LHCN-M2 (cell line): ENCODE measurements at places on chromosomes 5 and 9. TPM values are rescaled to one million over a fixed set of nuclear protein-coding genes. Genes with fewer than 3 reads are reported as not detected.
A peak's percentile ranks its signal among the peaks of the same experiment; 100 is the strongest.

- no peak for DNase-seq
Observed at GRCh38 chr9:132171702-132172101, 9.8 kb downstream of the NTNG2 start.

DNA sequence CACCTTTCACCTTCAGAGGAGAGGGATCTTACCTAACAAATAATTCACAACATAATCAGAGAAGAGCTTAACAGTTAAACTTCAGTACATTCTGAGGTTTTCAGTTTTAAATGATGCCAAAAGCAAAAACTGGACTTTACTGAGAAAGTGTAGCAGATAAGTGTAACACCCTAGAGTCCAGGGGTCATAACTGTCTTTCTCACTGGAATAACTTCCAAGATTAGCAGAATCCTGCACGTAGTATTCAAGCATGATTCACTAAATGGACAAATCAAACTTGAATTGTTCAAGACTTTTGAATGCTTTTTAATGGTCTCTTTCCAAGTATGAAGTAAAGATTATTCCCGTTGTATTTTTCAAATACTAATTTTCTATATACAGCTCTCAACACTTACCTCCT lies 180.1 kb upstream of the NREP start:
- DNase-seq = no peak

GFI1B gene
- 0.06 TPM in 1 of 2 replicates, not detected in the other for total RNA-seq

GRCh38 chr9:22100626-22101025 lies 91.5 kb upstream of the CDKN2B start:
- DNase-seq = no peak

DNA sequence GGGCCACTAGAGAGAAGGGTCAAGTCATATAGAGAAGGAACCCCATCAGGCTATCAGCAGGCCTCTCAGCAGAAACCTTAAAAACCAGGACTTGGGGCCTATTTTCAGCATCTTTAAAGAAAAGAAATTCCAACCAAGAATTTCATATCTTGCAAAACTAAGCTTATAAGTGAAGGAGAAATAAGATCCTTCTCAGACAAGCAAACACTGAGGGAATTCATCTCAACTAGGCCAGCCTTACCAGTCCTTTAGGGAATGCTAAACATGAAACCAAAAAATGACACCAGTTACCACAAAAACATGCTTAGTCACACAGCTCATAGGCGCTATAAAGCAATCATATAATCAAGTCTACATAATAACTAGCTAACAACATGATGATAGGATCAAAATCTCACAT lies 407.1 kb downstream of the LRRC70 start:
- DNase-seq = no peak

ZFP37 gene
- 3.3 and 4.9 TPM in 2 replicates for total RNA-seq

HAVCR2 gene
- 0.06 and 0.17 TPM in 2 replicates for total RNA-seq

- DNase-seq = no peak
Observed at GRCh38 chr5:14922456-14922855, 50.9 kb upstream of the ANKH start.

MYOZ3 gene
- under 0.01 and 0.06 TPM in 2 replicates for total RNA-seq

CXCL14 gene
- not detected in 2 replicates for total RNA-seq

- DNase-seq = no peak
Observed at GRCh38 chr9:129929496-129930125, 94.4 kb downstream of the USP20 start.

- no peak for DNase-seq
Observed at GRCh38 chr5:8289779-8290178, 420.8 kb downstream of the MTRR start.

- DNase-seq = peak; percentile 17
Observed at GRCh38 chr5:180704362-180704761, 35.5 kb downstream of the OR2Y1 start.

DNA sequence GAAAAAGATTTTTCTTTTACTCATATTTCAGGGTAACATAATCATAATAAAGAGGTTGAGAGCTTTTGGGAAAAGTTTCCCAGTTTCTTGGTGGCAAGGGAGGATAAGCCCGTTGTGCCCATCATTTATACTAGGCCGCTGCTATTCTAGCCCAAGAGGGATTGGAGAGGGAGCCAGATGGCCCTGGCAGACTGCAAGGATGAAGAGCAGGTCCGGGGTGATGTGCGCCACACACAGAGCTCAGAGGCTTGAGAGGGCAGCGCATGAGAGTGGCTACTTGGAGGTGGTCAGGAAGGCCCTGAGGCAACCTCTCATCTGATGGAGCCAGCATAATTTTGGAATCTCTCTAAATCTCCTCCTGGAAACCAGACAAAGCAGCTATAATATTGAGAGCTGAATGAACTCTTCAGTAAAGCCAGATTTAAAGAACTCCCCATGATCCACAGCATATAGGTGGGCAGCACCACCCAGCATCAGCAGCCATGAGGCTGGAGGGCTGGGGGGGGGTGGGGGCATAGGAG lies 110.1 kb downstream of the MED27 start:
- no peak for DNase-seq

DNA sequence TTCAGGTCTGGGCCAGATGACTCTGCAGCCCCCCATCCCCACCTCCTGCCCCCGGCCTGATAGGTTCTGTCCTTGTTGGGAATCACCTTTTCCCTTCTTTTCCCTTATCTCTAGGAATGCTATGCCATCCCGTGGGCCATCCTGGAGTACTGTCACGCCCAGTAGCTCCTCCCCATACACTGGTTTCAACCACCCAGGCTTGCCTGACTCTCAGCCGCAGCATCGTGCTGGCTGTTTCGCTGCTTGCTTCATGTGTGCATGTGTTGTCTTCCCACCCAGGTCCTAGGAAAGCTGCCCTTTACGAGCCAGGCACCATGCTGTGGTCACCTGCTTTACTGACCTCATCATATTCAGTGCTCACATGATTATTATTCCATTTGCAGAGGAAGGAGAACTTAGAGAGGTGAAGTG lies 71.8 kb downstream of the ANGPTL2 start:
- peak; percentile 14 for DNase-seq

DNA sequence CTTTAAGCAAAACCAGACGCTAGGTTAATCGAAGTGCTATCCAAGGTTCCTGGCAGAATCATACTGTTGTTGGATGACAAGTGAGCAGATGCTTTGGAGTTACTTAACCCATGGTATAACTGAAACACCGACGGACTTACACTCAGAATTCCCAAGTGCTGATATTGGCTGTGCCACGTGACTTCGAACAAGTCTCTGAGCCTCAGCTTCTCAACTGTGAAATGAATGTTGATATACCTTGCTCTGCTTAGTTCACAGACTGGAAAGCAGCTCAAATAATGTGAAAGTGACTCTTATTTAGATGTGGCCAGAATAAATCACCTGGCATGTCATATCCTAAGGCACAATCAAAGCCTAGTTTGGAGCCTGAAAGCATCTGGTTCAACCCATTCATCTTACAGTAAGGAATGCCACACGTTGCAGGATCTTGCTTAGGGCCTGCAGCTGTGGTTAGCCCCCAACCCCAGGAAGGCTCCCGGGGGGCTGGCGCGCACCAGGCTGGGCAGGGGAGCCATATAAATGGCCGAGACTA lies 759 bp downstream of the GEMIN5 start:
- peak; percentile 18 for DNase-seq

- no peak for DNase-seq
Observed at GRCh38 chr5:172065431-172066065, 59.1 kb upstream of the FBXW11 start.

BASP1 gene
- 155 and 164 TPM in 2 replicates for total RNA-seq

DNA sequence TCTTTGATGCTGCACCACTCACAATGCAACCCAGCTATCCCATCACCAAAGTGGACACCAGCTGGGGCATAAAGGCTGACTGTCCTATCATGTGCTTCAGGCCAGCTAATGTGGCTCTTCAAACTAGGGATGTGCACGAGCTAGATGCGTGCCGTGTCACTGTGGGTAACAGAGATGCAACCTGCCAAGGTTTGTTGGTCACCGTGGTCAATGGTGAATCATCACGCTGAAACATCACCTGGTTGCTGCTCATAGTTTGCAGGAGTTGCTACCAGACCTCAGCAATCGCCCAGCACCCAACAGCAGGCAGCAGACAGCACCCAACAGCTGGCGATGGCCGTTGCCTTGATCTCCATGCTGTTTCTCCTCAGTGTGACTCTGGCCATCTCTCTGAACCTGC lies 2.1 kb upstream of the PCDHGA1 start:
- peak; percentile 13 for DNase-seq

OTULINL gene
- 0.34 and 0.58 TPM in 2 replicates for total RNA-seq

GRCh38 chr5:164532235-164532900 lies 1026.9 kb downstream of the MAT2B start:
- DNase-seq = no peak

- no peak for DNase-seq
Observed at GRCh38 chr5:138755084-138755748, 2.0 kb downstream of the CTNNA1 start.

GRCh38 chr5:7927466-7928375 lies 58.8 kb downstream of the MTRR start:
- peak; percentile 54 for DNase-seq

- DNase-seq = no peak
Observed at GRCh38 chr5:163108351-163108750, 329.0 kb upstream of the CCNG1 start.

DNA sequence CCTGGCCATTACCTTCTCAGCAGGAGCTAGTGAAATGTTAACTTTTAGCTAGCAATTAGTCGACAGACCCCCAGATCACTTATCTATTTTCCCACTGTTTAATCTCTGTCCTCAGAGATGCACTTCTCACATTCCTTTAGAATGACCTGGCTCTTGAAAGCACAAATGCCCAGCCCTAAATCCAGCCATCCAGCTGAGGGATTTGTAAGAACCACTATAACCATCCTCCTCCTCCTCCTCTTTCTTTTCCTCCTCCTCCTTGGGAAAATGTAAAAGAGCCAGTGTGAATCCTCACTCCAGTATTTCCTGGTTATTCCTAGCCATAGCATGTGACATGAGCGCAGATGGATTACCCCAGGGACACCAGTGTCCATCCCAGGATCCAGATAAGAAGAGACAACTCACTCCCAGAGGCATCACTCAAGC lies 124.3 kb downstream of the ENC1 start:
- DNase-seq = peak; percentile 73

DNA sequence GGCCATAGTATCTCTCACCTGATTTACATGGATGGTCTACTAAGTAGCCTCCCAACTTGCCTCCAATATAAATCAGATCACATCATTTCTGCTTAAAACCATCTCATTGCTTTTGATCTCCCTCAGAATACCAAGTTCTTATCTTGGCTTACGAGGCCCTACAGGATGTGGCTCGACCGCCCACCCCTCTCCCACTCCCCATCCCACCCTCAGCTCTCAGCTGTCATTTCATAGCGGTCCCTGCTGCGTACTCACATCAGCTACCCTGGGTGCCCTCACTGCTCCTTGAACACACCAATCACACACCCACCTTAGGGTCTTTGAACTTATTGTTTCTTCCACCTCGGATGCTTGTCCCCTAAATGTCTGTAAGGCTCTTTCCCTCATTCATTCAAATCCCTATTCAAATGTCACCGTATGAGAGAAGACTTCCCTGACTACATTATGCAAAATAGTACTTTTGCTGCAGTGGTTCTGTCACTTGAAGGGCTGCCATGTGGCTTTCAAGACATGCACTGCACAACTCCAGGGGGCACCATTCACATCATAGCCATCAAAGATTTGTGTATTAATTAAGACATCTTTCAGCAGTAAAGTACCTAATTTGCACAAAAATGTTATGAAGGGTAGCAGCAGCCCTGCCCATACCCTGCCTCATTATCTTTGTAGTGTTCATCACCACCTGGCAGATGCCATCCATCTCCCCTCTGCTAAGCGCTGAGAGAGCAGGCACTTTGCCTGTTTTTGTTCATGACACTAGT lies 171.1 kb downstream of the ENC1 start:
- no peak for DNase-seq

DNA sequence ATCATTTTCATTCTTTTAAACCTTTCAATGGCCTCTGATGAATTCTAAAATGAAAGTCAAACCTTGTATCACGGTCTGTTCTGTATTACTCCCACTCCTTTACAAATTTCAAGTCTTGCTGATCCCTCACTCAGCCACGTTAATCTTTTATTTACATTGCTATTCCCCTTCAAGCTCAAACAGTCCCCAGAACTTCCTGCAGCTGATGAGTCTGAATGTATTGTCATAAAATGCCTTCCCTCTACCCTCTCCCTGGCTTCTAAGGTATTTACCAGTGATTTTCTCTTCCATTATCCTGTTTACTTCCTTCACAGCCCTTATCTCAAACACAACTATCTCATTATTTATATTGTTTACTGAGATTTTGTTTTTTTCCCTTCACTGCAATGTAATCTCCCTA lies 562.3 kb upstream of the C9orf72 start:
- DNase-seq = no peak

- peak; percentile 48 for DNase-seq
Observed at GRCh38 chr5:66987949-66988838, 208.4 kb downstream of the CD180 start.

- DNase-seq = no peak
Observed at GRCh38 chr5:111653408-111653807, 103.6 kb downstream of the NREP start.

GRCh38 chr5:39760385-39761198 lies 335.8 kb upstream of the DAB2 start:
- peak; percentile 99 for DNase-seq

STOML2 gene
- 138 and 153 TPM in 2 replicates for total RNA-seq

DNA sequence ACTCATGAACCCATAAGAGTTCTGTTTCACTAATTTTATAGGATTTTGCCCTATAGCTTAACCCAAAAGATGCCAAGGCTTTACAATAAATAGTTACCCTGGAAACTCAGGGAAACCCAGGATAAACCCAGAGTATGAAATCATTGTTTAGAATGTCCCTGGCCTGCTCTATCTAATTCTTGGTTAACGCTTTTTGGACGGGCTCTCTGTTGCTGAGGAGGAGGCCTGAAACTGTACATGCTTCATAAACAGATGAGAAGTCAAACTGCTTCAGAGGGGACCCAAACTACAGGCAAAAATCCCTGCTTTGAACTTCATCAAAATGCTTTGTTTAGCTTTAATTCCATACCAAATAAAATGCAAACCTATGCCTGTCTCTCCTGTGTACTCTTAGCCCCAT lies 291.9 kb downstream of the SH3GL2 start:
- no peak for DNase-seq

DNA sequence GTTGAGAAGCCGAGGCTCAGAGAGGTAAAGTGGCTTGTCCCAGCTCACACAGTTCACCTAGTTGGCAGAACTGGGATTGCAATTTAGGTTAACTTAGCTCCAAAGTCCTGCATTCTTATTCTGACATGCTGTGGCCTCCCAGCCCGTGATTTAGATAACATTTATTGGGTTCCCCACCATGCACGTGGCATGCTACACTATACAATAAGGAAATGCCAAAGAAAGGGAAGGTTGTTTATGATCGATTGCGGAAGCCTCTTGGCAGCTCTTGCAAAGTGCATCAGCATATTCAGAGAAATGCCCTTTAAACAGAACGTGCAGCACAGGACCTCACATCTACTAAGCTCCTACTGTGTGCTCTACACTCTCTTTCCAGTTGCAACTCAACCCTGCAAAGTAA lies 3.2 kb downstream of the NEURL1B start:
- no peak for DNase-seq

DNA sequence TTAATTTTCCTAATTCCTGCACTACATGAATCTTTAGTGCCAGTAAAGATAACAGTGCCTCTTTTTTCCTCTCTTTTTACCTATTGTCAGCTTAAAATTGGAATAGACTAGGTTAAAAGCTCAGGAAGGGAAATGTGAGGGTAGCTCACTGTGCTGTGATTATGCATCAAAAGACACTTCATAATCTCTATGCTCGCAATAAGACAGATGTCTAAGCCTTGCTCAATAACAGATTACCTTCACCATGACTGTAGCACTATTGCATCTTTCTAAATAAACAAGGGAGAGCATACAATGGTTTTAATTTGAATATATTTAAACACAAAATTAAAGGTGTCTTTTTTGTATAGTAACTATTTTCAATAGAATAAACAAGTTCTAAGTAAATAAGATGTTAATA lies 130.1 kb downstream of the FBN2 start:
- DNase-seq = no peak

- DNase-seq = no peak
Observed at GRCh38 chr5:31731710-31732301, 92.9 kb downstream of the PDZD2 start.
